ENCODE measurements at places on chromosomes 12 and 14.
A peak's percentile ranks its signal among the peaks of the same experiment; 100 is the strongest.

DNA sequence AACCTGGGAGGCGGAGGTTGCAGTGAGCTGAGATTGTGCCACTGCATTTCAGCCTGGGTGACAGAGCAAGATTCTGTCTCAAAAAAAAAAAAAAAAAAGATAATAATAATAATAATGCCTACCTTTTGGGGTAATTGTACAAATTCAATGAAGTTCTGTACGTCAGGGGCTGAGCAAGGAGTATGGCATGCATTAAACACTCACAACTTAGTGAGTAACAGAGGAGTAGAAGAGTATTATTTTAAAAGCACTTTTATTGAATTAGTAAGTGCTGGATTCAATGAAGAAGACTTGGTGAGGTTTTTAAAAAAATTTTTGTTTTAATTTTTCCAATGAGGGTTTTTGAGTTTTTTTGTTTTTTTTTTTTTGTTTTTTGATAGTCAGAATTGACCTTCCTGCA is 783.6 kb upstream of the TBX3 start:
- DNase-seq: no peak

- DNase-seq: no peak
Measured at GRCh38 chr12:77625441-77625840, 205.3 kb upstream of the NAV3 start.

DNA sequence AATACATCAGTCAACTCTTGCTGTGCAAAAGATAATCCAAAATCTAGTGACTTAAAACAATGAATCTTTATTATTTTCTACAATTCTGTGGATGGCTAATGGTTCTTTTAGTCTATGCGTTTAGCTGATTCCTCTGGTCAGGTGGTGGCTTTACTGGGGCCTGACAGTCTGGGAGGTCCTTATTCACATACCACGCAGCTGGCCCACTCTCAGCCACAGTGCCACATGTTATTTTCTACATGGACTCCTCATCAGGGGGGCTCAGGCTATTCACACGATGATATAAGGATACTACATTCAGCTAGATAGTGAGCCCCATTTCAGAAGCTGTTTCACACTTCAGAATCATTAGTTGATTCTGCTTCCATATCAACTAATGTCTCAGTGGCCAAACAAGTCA is 287.5 kb upstream of the MGAT4C start:
- no peak for DNase-seq

DNA sequence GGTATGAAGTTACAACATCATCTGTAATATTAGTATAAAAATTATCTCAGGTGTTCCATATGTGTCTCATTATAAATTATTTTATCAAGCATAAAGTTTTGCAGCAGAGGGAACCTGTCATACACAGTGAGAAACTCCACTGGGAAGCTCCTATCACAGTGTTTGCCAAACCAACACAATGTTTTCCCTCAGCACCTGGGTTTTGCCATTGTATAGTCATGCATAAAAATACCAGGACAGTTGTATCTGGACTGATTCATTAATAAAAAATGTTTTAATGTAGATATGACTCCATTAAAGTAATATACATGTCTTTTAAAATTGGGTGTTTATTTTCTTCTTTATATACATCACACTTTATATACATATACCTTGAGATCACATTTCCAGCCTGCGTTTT is 56.6 kb downstream of the METTL25 start:
- no peak for DNase-seq

DNA sequence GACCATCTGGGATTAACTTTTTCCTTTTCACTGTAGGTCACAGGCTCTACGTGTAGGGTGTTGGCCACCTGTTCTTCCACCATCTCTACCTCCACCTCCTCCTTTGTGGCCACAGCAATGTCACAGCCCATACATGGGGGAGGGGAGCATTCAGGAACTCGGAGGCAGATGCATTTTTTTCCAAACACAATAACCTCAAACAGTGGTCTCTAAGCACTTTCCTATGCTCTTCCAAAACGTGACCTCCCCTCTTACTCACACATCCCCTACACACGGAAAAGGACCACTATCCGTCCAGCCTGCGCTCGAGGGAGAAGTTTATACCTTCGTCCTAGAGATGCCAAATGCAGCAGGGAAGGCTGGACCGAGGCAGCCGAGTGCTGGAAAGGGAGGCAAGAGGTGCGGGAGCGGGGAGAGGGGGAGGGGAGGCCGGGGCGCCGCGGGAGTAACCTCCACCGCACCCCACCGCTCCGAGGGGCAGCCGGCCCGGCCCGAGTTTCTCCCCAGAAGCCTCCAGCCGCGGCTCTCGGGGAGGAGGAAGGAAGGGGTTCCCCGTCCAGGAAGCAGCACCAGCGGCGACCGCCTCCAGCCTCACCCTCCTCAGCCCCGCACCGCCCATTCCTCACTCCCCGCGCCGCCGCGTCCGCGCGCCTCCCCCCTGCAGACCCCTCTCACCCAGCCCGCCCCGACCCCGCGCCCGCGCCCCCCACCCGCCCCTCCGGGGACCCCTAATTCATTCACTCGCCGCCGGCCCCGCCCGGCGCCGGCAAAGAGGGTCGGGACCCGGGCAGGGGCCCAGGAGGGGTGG is 594 bp downstream of the KRAS start:
- DNase-seq: peak; percentile 90

GRCh38 chr12:29427964-29428363 is 47.0 kb upstream of the ERGIC2 start:
- DNase-seq: no peak

DNA sequence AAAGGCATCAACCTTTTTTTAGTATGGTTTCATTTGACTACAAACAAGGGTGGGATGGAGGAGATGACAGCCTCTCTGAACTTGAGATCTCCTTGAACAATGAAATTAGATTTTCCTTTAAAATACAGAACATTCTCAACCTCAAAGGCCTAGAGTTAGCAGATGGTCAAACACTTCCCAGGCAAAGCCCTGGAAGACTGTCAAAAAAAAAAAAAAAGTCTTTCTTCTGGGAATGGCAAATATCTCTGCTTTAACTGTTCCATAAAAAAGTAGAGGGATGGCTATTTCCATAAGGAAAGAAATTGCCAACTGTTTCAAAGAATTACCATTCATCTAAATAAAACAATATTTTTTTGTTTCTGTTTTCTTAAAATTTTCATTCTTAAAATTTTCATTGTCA is 870.8 kb downstream of the GALC start:
- DNase-seq: no peak

DNA sequence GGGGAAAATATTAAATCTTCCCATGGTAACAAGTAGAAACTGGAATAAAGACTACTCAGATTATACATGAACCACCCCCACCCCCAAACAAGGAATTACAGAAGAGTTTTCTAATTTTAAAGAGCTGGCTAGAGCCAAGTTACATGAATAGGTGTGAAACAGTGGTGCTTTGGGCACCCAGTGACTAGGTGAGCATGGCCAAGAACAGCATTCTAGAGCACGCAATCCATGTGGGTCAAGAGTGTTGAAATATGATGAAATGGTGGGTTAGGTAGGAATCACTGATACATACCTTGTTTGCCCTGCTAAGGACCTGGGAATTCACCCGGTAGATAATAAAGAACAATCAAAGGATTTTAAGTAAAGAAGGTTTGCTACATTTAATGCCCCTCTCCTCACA is 118.1 kb upstream of the SLCO1C1 start:
- no peak for DNase-seq
